ENCODE measurements at places on chromosomes 3 and 15. TPM values are rescaled to one million over a fixed set of nuclear protein-coding genes. Genes with fewer than 3 reads are reported as not detected.

GRCh38 chr3:151743855-151744254, 10.1 kb downstream of the AADACL2 start:
- DNase-seq: no peak
- H3K27me3 ChIP-seq: no peaks in the 10 kb centered on the region
- no peak overlapping the region for H3K27ac ChIP-seq
- H3K36me3 ChIP-seq: no peaks in the 10 kb centered on the region

DNA sequence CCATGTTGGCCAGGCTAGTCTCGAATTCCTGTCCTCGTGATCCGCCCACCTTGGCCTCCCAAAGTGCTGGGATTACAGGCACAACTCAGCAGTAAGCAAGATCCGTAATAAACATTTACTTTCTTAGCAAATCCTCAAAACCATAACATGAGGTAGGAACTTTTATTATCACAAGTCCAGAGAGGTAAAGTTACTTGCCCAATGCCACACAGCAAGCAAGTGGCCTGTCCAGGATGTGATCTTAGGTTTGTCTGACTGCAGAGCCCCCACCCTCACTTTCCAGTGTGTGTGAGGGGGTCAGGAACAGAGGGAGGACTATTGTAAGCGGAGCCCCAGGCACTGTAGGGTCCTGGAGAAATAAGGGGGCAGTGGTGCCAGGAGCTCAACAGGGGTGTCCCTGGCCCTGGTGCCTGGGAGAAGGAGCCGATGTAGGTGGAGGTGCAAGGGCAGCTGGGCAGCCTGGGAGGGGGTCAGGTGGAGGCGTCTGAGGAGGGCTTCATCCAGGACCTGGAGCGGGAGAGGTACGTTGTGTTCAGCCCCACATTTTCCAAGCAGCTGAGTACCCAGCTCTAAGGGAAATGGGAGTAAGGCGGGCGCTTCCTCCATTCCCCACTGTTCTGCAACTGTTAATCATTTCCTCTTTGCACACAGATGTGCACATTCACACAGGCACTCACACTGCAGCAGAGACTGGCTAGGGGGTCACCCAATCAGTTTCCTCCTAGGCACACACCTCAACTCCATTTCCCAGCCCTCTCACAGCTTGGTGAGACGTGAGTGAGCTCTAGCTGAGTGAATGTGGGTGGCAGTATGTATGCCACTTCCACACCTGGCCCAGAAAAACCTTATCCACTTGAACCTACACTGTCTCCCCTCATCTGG, 5.9 kb downstream of the RPUSD3 start:
- H3K4me3 ChIP-seq: no peak overlapping the region
- peaks cover 4% of the 10 kb centered on the region for H3K4me1 ChIP-seq
- H3K36me3 ChIP-seq: peaks cover 70% of the 10 kb centered on the region
- no peak for DNase-seq
- H3K27ac ChIP-seq: no peak overlapping the region

DNA sequence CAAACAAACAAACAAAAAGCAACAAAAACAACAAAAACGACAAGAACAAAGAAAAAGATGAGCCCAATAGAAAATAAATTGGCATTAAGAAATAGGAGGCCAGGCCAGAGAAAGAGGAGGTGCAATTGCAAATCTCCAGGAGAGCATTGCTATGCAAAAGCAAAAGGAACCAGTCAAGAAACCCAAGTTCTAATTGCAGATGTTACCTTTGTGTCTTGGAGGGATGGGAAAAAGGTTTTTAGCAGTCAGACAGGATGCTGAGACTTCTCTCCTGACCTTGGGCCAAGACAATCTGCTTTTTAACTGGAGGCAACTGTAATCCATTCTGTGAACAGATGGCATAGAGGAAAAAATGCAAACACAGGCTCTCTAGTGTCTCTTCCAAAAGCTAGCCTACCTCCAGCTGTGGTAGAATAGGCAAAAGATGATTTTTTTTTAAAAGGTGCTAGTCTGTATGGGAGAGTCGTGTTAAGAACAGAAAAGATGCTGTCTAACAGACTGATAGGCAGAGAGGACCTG, 56.4 kb downstream of the LSAMP start:
- peaks cover 18% of the 10 kb centered on the region for H3K36me3 ChIP-seq
- no peak for DNase-seq
- peaks cover 4% of the 10 kb centered on the region for H3K4me1 ChIP-seq
- H3K27ac ChIP-seq: no peak overlapping the region
- no peak overlapping the region for H3K4me3 ChIP-seq

DNA sequence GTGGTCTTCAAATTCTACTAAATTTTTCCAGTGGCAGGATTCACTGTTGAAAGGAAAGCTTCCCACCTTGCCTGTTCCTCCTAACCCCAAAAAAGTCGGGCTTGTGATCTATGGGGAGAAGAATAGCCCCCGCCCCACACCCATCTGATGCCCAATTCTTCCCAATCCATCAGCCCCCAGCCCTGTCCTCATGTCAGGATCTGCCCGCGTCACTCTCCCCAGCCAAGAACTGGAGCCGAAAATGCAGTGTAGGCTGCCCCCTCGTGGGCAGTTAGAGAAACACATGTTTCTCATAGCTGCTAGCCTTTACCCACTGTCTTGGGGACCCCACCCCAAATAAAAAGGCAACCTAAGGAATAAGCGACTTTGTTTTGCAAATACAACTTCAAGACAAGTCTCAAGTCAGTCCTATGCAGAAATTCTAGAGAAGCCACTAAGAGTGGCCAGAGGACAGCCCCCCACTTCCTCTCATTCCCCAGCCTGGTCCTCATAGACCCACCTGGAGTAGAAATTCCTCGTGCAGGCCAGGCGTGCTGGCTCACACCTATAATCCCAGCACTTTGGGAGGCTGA, 13.0 kb upstream of the CSK start:
- no peaks in the 10 kb centered on the region for H3K36me3 ChIP-seq
- H3K4me1 ChIP-seq: peaks cover 29% of the 10 kb centered on the region
- DNase-seq: peak; percentile 35
- no peaks in the 10 kb centered on the region for H3K27me3 ChIP-seq
- no peak overlapping the region for H3K4me3 ChIP-seq
- H3K27ac ChIP-seq: no peak overlapping the region

DNA sequence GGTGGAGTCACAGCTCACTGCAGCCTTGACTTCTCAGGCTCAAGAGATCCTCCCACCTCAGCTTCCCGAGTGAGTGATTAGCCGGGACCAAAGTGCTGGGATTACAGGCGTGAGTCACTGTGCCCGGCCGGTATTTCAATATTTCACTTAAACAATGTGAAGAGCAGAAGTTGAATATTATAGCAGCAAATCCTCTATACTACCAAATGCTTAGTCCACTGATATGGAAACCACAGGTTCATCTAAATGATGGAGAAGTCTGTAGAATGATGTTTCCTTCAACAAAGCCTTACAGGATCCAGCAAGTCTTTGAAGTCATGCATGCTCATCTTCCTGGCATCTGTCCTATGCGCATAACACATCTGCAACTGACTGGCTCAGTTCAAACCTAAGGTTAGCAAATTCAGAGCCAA, 20.3 kb upstream of the UACA start:
- no peaks in the 10 kb centered on the region for H3K27me3 ChIP-seq
- no peak overlapping the region for H3K27ac ChIP-seq
- H3K4me1 ChIP-seq: no peaks in the 10 kb centered on the region
- H3K4me3 ChIP-seq: no peak overlapping the region
- no peaks in the 10 kb centered on the region for H3K36me3 ChIP-seq

DNA sequence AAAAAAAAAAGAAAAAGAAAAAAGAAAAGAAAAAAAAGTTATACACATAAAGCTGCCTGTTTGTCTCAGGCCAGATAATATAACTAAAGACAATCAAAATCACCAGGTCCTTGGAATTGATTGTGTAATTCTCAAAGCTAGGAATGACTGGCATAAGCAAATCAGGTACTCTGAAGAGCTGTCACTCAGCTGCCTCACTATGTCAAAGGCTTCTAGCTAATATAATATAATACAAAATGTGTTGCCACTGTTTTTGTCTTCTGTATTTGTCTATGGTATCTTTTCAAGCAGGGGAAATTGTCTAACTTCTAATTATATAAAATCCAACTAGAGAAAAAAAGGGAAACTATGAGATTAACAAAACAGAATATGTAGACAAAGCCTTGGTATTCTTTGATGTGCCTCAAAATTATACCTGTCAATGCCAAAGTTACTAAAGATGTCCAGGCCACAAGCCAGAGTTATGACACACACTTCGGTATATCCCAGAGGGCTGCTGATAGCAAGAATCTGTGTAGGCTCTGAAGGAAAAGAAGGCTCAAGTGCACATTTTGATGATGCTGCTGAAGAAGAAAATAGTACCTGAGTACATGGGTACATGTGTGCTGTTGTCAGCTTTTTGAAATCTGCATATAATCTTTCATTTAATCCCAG, 37.0 kb upstream of the NR2E3 start:
- no peak for DNase-seq
- no peak overlapping the region for H3K4me3 ChIP-seq
- no peak overlapping the region for H3K27ac ChIP-seq

DNA sequence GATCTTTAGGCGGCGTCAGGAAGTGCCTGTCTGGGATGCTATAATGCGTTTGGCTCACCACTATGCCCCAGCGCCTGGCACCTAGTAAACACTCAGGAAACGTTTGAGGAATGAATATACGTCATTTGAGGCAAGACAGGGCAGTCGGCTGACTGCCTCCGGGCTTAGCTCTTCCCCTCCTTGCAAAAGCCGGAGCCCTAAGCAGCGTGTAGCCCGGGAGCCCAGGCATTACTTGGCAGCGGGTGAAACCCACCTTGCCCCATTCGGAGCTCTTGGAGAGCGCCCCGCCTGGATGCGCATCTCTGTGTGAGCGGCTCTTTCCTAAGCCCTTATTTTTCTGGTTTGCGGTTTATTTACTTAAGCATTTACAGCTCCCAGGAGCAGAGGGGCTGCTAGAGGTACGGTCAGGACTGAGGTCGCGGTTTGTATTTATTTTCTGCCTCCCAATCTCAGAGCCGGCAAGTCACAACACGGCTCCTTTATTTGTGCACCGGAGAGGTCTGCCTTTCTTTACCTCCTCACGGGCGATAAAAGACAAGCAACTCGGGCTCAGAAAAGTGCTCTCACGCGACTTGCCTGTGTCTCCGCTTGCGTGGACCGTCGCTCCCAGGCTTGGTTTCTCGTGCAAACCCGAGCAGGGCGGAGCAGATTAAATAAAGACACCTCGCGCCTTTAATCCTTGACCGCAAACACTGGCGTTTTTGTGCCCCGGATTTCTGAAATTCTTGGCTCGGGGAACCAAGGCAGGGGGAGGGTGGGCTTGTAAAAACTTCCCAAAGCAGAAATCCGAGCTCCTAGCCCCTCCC, 737 bp upstream of the ITPR1 start:
- H3K27ac ChIP-seq: peak overlapping the region; percentile 79
- peak overlapping the region; percentile 97 for H3K4me3 ChIP-seq
- H3K4me1 ChIP-seq: peaks cover 19% of the 10 kb centered on the region

DNA sequence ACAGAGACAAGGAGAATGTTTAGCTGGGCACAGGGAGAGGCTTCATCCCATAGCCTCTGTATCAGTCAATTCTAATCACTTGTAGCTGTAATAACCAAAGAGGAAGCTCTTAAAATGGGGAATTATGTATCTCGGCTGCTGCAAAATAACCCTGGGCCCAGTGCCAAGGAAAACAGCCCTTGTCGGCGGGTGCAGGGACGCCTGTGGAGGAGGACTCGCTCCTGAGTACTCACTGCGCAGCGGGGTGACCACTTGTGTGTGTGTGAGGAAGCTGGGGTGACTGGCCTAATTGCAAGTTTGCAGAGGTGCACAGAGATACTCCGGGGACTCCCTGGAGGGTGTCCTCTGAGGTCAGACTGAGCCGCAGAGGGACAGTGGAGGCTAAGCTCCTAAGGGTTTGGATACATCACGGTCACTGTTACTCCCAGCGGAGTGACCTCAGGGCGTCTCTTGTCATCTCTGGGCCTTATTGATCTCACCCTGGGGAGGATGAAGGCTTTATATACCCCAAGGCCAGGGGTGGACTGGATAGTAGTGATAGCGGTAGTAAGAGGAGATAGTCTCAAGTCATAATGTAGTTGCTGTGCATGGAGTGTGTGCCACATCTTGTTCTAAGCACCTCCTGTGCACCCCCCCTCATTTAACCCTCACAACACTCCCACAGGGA, 37.2 kb downstream of the SLC6A6 start:
- H3K27ac ChIP-seq: no peak overlapping the region
- no peak for DNase-seq

GRCh38 chr3:185999221-185999620, 61.4 kb upstream of the TRA2B start:
- DNase-seq: no peak
- H3K4me1 ChIP-seq: no peaks in the 10 kb centered on the region
- no peak overlapping the region for H3K27ac ChIP-seq
- H3K4me3 ChIP-seq: no peak overlapping the region
- no peaks in the 10 kb centered on the region for H3K27me3 ChIP-seq
- no peaks in the 10 kb centered on the region for H3K36me3 ChIP-seq

- H3K27ac ChIP-seq: no peak overlapping the region
- H3K4me3 ChIP-seq: no peak overlapping the region
- H3K27me3 ChIP-seq: no peaks in the 10 kb centered on the region
- DNase-seq: no peak
- H3K36me3 ChIP-seq: peaks cover 5% of the 10 kb centered on the region
These were observed 5.3 kb downstream of the SH2D7 start for GRCh38 chr15:78097667-78098066.

GRCh38 chr3:139016430-139017048, 4.2 kb downstream of the PRR23B start:
- DNase-seq: no peak
- no peaks in the 10 kb centered on the region for H3K36me3 ChIP-seq
- no peak overlapping the region for H3K4me3 ChIP-seq
- H3K27ac ChIP-seq: no peak overlapping the region
- peaks cover 2% of the 10 kb centered on the region for H3K27me3 ChIP-seq

GRCh38 chr3:126930936-126931600, 51.8 kb upstream of the PLXNA1 start:
- peaks cover 26% of the 10 kb centered on the region for H3K4me1 ChIP-seq
- H3K4me3 ChIP-seq: no peak overlapping the region
- peaks cover 3% of the 10 kb centered on the region for H3K36me3 ChIP-seq
- no peak for DNase-seq
- H3K27me3 ChIP-seq: no peaks in the 10 kb centered on the region

The PLCB2 gene
- 12.0 TPM for total RNA-seq

The BUB1B gene
- total RNA-seq: 26.5 TPM

The CDCP1 gene
- 0.99 TPM for total RNA-seq

The THSD4 gene
- total RNA-seq: 127 TPM

The SECISBP2L gene
- total RNA-seq: 81.2 TPM

The ASB14 gene
- 0.50 TPM for total RNA-seq
